Ovary (tissue), 10 donors: ENCODE measurements at places on chromosomes 2 and 18. TPM values are rescaled to one million over a fixed set of nuclear protein-coding genes. Genes with fewer than 3 reads are reported as not detected.

The KIF5C gene
- 4.3 TPM for total RNA-seq

The HMSD gene
- not detected for total RNA-seq

The ABHD1 gene
- total RNA-seq, result not detected

The FAM117B gene
- 10.5 TPM for total RNA-seq

The BCL11A gene
- 3.9 TPM for total RNA-seq
